ENCODE measurements at places on chromosomes 4 and X.

- DNase-seq = peak; percentile 20
Observed at GRCh38 chr4:87853108-87853507, 20.3 kb downstream of the MEPE start.

GRCh38 chrX:132409780-132410556 is 78.9 kb downstream of the MBNL3 start:
- DNase-seq = no peak

GRCh38 chr4:82215800-82216199 is 158.0 kb downstream of the HNRNPD start:
- DNase-seq = no peak

DNA sequence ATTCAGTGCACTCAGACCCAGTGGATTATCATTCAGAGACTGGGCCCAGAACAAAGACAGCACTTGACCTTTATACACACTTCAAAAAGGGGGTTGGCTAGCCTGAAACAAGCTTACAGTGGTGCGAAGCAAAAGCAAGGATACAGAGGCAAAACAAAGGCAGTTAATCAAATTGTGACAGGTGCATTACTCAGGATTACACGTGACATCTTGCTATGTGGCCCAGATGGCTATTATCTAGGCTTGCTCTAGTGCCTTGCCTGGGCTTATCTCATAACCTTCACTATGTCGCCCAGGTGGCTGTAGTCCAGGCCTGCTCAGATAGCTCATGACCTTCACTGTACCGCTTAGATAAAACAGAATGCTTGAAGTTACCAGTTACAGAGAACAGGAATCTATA is 1092.1 kb upstream of the PRKX start:
- no peak for DNase-seq

DNA sequence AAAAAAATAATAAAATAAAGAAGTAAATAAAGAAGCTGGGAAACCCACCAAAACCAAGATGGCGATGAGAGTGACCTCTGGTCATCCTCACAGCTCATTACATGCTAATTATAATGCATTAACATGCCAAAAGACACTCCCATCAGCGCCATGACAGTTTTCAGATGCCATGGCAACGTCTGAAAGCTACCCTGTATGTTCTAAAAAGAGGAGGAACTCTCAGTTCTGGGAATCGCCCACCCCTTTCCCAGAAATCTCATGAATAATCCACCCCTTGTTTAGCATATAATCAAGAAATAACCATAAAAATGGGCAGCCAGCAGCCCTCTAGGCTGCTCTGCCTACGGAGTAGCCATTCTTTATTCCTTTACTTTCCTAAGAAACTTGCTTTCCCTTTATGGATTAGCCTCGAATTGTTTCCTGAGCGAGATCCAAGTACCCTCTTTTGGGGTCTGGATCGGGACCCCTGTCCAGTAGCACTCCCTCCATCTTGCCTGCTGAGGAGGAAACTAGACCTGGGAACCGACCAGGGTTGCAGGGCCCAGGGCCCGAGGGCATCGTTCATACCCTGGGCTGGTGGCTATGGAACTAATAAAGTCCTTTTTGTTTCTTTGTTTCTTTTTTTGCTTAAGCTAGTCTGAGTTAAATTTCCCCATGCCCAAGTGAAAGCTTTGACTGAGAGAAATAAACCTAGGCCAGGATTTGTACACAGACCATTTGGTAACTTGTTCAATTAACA is 30.9 kb downstream of the HTT-AS start:
- DNase-seq = no peak

DNA sequence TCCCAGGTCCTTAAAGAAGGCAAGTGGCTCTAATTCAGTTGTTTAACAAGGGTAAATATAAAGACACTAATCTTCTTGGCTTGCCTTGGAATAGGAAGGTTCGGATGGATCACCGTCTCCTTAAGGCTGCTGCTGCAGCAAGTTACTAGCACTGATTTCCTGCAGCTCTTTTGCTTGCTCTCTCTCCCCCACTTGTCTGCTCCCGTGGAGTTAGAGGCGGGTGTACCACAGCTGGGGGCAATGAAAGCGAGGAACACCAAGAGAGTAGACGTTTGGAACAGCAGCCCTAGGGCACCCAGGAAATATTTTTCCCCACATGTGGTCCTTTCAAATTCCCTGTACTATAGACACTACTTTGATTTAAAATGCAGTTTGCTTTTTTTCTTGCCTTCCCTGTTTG is 202.2 kb downstream of the SH2D1A start:
- no peak for DNase-seq

DNA sequence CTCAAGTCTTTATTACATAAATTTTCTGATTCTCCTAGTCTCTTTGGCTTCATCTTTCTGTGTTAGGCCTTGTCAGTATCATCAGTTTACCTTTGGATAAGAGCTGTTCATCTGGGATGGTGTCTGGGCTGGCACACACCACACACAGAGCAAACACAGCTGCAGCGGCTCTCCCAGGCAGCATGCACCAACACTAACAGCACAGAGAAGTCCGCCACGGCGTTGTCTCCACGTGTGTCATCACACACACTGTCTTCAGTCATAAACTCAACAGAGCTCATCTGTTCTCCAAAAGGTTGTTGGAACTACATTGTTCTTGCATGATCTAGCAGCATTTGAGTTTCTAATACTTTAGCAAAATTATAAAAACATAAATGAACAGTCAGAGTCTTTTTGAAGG is 851.9 kb upstream of the FRG1 start:
- DNase-seq = no peak

DNA sequence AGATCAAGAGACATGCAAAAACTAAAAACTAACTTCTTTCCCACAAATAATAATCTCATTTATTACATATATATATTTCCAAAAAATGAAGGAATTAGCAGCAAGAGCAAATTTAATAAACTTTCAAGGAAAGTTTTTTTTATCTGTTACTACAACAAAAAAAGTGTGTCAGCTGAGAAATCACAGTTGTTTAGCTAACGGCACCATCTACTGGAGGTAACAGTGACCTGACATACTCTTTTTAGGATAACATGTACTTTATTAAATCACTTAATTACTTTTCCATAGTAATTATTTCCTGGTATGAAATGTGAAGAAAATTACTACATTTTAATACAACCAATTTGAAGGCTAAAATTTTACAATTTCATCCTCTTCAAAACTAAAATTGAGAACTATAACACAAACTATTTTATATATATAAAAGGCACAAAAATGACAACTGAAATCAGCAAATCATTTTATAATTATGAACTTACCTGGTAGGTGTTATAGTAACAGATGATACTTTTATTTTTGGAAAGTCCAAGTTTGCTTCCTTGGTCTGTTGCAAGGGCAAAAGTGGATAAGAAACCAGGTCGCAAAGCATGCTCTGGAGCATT is 9.1 kb downstream of the LAMTOR3 start:
- DNase-seq = peak; percentile 14

- DNase-seq = no peak
Observed at GRCh38 chr4:113447769-113448168, 313.8 kb downstream of the CAMK2D start.

- DNase-seq = no peak
Observed at GRCh38 chr4:123876143-123876542, 479.5 kb downstream of the SPRY1 start.

GRCh38 chrX:68049466-68049865 is 383.8 kb downstream of the OPHN1 start:
- no peak for DNase-seq

- no peak for DNase-seq
Observed at GRCh38 chr4:65653740-65654361, 16.4 kb downstream of the EPHA5 start.

DNA sequence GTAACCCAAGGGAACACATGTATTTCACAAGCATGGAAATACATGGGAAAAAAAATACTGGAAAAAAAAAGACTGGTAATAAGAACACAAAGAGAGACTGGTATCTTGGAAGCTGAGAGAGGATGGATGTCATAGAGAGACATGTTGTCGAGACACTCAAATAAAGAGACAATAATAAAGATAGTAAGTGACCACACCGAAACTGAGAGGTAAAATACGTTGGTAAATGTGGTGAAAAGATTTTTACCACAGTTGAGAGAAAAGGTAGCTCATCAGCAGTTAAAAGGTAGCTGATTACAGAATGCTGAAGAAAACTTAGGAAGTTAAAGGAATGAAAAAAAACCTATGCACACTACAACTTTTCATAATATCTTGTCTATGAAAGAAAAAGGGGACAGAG is 81.1 kb downstream of the ARAP2 start:
- no peak for DNase-seq

- DNase-seq = no peak
Observed at GRCh38 chr4:23297327-23297726, 592.5 kb downstream of the PPARGC1A start.

- no peak for DNase-seq
Observed at GRCh38 chr4:15783676-15784075, 5.5 kb downstream of the CD38 start.

GRCh38 chr4:19379191-19379708 is 872.5 kb upstream of the SLIT2 start:
- no peak for DNase-seq

- DNase-seq = no peak
Observed at GRCh38 chr4:157080605-157081004, 4.7 kb downstream of the GLRB start.

- no peak for DNase-seq
Observed at GRCh38 chr4:40992472-40993295, 221.7 kb downstream of the APBB2 start.
